ENCODE measurements at places on chromosomes 16 and 17.

DNA sequence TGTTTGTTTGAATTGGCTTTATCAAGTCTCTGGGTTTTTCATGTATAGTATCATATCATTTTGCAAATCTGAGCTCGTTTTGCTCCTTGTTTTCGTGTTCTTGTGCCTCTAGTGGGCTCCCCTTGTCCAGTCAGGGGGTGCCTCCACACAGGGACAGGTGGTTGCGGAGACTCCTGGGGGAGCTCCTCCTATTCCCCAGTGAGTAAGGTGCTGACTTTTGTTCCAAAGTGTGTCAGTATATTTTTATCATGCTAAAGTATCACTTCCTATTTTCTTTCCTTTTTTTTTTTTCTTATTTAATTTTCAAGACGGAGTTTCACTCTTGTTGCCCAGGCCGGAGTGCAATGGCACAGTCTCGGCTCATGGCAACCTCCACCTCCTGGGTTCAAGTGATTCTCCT, 30.3 kb upstream of the IL17C start:
- no peak for DNase-seq

GRCh38 chr16:67653789-67654402, 6.2 kb downstream of the ACD start:
- peak; percentile 2 for DNase-seq

DNA sequence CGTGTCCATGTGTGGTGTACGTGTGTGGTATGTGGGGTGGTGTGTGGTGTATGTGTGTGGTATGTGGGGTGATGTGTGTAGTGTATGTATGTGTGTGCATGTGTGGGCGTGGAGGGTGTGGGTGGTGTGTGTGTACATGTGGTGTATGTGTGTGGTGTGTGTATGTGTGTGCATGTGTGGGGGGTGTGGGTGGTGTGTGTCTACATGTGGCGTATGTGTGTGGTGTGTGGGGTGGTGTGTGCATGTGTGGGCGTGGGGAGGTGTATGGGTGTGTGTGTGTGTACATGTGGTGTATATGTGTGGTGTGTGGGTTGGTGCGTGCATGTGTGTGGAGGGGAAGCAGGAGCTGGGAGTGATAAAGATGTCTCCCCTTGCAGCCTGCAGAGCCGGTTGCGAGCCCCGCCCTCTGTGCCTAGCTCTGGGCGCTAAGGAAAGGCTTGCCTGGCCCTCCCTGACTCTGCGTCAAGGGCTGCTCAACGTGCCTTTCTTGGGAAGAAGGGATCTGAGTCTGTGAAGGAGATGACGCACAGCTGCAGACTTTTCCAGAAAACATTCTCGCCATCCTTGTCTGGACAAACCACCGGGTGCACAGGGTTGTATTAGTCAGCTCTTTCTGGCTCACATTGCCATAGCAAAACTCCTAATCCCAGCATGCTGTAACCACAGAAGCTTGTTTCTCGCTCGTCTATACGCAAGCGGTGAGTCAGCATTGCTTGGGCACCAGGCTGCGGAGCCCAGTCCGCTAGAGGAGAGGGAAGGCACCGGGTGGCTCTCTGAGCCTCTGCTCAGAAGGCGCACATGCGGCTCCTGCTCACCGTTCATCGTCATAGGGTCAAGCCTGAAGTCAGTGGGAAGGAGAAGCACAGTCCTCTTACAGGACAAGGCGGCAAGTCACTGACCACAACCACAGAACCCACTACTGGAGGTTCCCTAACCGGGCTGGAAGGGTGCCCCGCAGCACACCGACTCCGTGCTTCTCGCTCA, 2.0 kb upstream of the CD300H start:
- DNase-seq, result peak; percentile 99

DNA sequence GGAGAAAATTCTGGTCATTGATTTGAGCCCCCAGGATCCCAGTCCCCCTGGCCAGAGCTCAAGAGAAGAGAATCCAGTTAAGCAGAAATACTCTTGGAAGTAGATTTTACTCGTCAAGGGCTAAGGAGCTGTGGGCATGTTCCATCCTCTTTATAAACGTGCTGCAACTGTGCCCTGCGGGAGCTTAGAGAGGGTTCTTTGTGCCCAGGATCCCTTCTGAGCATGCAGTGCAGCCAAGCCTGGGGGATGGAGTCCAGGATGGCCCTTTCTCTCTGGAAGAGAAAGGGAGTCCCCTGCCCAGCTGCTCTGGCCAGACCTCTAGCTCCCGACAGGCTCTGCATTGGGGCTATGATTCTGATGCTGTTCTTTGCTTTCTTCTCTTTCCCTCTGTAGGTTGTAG, 9.5 kb upstream of the LGALS9 start:
- no peak for DNase-seq

GRCh38 chr16:21584817-21585216, 14.6 kb upstream of the METTL9 start:
- DNase-seq, result no peak

GRCh38 chr16:68785715-68786114, 48.6 kb downstream of the CDH1 start:
- DNase-seq, result no peak

DNA sequence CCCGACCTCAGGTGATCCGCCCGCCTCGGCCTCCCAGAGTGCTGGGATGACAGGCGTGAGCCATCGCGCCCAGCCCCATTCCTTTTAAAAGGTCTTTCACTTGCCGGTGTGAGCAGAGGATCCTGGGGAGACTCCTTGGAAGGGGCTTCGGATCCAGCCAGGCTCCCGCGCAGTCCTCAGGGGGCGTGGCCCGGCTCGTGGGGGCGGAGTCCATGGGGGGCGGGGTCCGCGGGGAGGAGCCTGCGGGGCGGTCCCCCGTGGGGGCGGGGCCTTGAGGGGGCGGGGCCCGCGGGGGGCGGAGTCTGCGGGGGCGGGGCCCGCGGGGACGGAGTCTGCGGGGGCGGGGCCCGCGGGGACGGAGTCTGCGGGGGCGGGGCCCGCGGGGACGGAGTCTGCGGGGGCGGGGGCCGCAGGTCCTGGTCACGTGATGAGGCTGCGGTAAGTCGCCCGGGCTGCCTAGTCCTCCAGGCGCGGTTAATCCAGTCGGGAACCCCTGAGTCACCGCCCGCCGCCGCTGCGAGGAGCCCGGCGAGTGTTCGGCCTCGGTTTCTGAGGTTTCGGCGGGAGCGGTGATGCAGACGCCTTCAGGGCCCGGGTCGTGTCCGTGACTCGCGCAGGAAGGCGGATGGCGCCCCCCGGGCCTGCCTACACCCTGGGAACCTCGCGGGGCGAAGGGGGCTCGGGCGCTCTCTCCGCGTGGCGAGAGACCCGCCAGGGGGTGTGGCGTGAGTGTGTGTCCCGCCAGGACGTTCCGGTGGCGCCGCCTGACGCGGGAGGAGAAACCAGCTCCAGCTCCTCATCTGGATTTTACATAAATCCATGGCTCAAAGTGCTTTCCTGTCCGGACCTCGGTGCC, 23.6 kb upstream of the ABR start:
- DNase-seq, result peak; percentile 94

DNA sequence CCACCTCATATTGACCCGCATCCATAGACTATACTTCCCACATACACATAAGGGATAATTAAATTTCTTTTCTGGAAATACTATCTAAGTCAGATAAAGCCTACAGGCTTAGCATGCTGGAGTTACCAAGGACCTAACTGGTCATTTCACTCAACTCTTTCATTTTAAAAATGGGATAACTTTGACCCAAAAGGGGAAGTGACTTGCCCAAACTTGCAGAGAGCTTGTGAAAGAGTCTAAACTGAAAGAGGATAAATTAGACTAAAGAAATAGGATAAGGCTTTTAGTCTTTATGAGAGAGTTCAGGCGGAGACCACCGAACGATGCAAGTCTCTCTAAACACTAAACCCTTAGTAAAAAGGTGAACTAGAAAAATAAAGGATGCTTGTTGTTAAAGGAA, 3.9 kb upstream of the KRT33A start:
- DNase-seq, result no peak

GRCh38 chr16:4263504-4264436, 9.1 kb downstream of the TFAP4 start:
- DNase-seq, result no peak

- no peak for DNase-seq
Observed at GRCh38 chr17:50218771-50219315, 17.4 kb upstream of the COL1A1 start.

DNA sequence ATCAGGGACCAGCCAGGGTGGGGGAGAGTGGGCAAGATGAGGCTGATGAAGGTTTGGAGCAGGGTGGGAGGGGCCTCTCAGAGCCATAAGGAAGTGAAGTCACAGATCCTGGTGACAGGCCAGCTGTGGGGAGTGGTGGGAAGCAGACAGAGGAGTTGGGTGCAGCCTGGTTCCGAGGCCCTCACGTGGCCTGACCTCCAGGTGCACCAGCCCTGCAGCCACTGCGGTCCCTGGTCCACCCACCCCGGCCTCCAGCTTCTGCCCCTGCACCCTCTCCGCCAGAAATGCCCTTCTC, 3.9 kb upstream of the ZFPM1 start:
- no peak for DNase-seq

GRCh38 chr16:50839920-50840729, 98.2 kb downstream of the CYLD start:
- DNase-seq, result no peak

GRCh38 chr17:19384723-19385391, 2.1 kb downstream of the MFAP4 start:
- DNase-seq, result no peak

GRCh38 chr17:55059724-55060123, 91.2 kb downstream of the STXBP4 start:
- no peak for DNase-seq

GRCh38 chr17:82175201-82175600, 37.4 kb downstream of the CCDC57 start:
- DNase-seq, result no peak

DNA sequence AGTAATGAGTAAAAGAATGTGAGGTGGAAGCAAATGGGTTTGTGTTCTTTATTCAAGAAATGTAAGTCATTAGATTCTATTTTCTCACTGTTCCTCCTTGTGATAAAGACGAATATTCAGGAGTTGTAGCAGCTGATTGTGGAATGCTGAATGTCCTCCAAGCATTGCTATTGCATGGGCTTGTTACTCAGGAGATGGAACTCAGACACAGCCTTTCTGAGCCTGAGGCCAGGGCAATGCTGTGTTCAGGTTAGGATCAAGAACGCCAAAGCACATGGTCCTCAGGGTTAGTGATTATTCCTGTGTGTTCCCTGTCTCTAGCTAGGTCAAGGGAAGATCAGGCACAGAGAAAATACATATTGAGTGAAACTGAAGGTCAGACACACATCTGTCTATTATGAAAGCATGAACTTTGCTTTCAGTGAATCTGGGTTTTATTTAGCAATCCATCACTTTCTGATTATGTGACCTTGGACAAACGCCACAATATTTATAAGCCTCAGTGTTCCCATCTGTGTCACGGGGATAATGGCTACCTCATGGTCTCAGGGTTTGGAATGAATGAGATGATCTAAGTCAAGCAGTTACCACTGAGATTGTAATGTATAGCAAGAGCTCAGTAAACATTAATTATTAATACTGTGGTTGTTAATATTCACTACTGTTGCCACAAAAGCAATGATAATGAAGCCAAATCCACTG, 426.8 kb upstream of the DYNLRB2 start:
- DNase-seq, result no peak

DNA sequence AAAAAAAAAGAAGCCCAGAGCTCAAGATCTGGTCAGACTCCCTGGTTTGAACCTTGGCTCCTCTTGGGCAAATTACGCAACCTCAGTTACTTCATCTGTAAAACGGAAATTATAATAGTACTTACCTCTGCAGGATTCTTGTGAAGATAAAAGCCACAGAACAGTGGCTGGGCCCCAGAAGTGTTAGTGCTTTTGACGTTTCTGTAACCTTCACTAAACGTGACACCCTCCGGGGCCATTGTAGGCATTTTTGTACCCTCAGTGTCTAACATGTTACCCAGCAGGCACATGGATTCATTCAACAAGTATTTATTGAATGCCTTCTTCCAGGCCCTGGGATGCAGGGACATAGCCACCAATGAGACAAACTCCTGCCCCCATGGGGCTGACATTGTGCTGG, 58.0 kb downstream of the PITPNC1 start:
- DNase-seq, result peak; percentile 69

GRCh38 chr17:14307560-14308024, 6.7 kb downstream of the HS3ST3B1 start:
- no peak for DNase-seq

DNA sequence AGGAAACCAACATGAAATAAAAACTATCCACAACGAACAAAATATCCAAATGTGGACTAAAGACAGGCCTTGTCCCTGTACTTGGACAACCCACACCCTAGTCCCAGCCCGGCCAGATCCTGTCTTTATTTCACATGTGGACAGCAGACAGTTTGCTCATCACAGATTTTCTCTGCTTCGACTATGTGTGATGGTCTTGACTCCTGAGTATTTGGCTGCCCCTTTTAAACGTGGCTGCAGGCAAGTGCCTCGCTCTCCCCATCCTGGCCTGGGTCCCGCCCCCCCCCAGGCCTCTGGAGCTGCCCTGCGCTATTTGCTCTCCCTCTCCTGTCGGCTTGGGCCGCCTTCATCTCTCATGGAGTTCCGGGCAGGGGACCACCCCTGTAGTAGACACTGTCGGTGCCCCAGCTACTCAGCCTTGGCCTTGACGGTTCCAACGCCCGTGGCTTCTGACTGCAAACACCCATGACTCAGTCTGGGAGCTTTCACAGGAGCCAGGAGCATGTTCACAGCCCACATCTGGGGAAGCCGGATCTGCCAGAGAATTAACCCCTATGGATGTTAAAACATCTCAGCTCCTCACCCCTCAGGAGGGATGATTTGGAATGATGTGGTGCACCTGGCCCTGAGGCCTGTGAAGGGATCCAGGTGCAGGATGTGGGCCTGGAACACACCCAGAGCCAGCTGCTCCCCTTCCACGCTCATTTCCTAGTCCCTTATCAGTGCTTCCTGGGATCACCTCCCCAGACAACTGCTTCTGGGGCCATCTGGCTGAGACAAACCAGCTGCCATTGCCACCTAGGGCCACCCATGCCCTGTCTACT, 229.7 kb upstream of the RPL38 start:
- no peak for DNase-seq

GRCh38 chr16:19645557-19645981, 72.5 kb downstream of the KNOP1 start:
- no peak for DNase-seq

DNA sequence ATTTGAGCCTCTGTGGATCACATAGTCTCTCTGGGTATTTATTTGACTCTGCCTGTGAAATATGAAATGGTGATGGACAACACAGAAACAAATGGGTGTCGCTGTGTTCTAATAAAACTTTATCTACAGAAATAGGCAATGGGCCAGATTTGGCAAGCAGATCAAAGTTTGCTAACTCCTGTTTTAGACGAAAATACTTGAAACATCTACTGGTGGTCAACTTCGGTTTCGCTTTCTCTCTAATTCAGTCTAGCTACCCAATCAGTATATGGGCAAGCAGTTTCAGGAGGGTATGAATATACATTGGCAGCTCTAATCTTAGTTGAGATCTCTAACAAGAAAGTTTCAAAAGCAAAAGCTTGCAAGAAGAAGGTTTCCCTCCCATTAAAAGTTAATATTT, 60.1 kb upstream of the DYNLRB2 start:
- no peak for DNase-seq

DNA sequence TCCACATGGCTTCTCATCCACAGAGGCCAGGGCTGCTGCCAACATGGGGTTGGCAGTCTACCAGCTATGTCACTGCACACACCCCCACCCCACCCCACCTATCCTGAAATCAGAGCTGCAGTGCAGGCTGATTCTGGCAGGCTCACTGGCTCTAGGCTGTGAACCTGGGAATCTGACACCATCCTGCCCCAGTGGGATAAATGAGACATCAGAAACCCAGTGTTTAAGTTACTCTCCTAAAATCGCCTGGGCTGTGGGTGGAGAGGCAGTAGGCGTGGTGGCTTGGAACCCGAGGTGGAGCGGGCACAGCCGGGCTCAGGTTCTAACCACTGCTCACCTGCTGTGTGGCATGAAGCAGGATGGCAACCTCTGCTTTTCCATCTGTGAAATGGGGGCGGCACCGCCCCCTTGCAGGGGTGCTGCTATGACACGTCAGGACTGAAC, 5.6 kb downstream of the SLC38A8 start:
- DNase-seq, result no peak

GRCh38 chr17:79970576-79971068, 65.0 kb downstream of the TBC1D16 start:
- DNase-seq, result no peak

All from CD14-positive monocyte (primary cell).